Naive thymus-derived CD8-positive, alpha-beta T cell (primary cell): ENCODE measurements at places on chromosomes 12 and 14.

DNA sequence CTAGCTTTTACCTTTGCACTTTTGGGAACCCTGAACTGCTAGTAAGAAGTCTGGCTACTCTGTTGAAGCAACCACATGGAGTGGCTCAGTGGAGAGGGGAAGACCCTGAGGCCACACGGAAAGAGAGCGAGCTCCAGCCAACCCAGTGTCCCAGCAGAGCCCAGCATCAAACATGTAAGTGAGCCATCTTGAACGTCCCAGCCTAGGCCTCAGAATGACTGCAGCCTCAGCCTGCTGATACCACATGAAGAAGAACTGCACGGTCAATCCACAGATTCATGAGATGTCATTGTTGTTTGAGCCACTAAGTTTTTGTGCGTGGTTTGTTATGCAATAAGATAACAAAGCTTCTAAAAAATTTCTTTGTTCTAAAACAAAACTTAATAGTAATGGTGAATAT is 40.2 kb downstream of the TFCP2 start:
- no peak for DNase-seq

DNA sequence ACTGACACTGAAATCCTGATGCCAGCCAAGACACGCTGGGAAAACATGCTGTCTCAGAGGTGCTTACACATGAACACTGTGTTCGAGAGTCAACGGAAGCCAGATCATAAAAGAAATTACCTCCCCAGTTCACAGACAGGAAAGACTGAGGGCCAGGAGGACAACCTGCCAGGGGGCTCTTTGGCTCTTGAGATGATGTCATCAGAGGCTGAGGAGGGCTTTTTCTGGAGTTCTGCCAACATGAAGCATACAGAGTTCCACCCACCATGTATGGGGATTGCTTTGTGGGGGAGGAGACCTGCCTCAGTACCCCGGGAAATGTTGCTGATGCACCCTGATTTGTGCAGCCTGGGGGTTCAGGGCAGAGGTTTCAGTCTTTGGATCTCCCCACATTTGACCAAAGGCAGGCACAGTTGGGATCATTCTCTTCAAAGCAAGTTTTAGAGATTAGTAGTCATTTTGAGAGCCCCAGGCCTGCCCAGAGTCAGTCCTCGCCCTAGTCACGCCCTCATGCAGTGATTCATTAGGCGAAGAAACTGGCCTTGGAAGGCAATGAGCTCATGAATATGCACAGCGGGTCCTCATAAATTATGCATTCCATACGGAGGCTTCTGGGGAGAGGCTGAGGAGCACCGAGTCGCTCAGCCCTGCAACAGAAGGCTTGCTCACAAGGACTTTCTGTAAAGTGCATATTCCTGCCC is 34.9 kb upstream of the EML1 start:
- DNase-seq, result no peak

DNA sequence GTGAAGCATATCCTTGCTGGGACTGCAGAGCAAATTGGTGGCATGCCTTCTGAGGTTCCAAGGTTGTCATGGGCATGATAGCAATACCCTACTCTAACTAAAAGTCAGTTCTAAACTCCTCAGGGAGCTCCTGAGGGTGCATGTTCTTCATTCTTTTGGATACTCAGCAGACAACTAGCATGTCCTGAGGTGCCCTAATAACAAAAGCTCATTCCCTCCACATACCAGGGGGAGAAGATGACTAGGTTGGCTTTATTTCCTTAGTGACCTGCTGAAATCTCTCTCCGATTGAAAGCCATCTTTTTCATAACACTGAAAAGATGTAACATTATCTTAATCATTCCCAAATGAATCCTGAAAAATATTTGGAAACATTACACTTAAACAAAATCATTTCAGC is 188.7 kb upstream of the IGF1 start:
- no peak for DNase-seq

DNA sequence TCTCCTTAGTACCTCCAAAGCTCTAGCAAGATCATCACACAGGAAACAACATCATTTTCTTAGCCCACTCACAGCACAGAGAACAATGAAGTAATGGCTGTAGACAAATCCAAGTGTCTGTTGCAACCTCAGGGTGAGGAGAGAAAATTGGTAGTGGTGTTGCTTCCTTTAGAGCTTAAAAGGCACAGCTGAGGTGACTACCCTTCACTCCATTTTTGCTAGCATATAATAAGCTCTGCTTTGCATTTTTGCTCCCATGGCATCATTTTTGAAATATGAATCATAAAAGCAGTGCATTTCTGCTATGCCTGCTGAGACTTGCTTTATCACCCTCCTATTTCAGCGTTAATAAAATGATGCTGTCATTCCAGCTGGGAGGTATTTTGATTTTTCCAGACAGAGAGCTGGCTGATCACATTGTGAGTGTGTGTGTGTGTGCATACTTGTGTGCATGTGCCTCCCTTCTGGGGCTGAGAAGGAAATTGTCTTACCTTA is 18.5 kb upstream of the PCNX1 start:
- peak; percentile 44 for DNase-seq

- DNase-seq, result no peak
These were observed 10.7 kb downstream of the MOAP1 start for GRCh38 chr14:93173943-93174395.

- DNase-seq, result no peak
These were observed 120.0 kb downstream of the PDE6H start for GRCh38 chr12:15092826-15093225.

- no peak for DNase-seq
These were observed 9.8 kb upstream of the KCNA5 start for GRCh38 chr12:5033883-5034282.

- no peak for DNase-seq
These were observed 39.2 kb downstream of the DACT1 start for GRCh38 chr14:58677001-58677400.

- no peak for DNase-seq
These were observed 130.5 kb upstream of the CRY1 start for GRCh38 chr12:107223821-107224220.
